ENCODE measurements at places on chromosomes 16 and 17. TPM values are rescaled to one million over a fixed set of nuclear protein-coding genes. Genes with fewer than 3 reads are reported as not detected.

- DNase-seq, result no peak
Observed at GRCh38 chr16:26614237-26614841, 452.4 kb upstream of the C16orf82 start.

DNA sequence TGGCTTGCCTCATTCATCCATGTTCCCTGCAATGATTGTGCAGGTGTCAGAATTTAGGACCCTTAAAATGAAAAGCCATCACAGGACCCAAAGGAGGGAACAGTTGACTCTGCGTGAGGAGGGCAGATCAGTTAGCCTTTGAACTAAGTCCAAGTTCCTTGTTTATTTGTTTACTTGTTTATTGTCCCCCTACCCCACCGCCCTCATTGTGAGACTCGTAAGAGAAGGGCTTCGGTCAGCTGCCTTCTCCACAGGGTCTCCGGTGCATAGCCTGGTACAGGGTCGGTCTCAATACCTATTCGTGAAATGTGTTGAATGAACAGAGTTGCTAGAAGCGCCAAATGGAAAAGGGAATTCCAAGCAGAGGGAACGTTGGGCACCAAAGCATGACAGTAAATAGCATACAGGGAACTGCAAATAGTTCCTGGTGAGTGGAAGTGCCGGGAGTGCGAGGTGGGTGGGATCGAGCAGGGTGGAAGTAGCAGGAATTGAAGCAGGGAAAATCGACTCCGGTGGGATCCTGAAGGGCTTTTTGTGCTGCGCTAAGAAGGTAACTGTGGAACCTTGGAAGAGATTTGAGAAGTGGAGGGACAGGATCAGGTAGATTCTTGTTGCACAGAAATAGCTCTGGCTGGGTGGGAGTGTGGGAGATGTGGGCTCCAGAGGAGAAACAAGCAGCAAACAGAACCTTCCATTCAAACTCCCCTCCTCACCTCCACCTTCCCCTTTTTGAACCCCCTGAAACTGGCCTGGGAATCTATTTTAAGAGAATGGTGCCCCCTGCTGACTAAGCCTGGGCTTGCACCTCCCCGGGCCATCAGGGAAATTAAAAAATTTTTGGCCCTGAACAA is 12.7 kb downstream of the SLC35B1 start:
- no peak for DNase-seq

GRCh38 chr16:48613061-48613957 is 3.3 kb upstream of the N4BP1 start:
- DNase-seq, result peak; percentile 72

DNA sequence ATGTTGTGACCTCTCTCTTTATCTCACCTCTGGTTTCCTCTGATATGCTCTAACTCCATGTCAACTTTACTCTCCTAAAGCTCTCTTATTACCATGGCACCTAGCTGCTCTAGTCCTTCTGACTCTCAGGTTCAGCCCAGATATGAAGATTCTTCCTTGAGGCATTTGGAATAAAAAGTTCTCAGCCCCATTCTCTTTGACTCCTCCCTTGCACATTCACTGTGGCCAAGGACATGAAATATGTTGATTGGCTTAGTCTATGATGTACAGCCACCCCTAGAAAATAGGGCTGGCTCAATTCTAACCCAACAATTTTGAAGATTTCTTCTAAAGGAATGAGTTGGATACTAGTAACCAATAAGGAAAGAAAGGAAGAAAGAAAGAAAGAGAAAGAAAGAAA is 20.8 kb upstream of the GAS7 start:
- no peak for DNase-seq

GRCh38 chr17:27531469-27531961 is 75.3 kb downstream of the KSR1 start:
- no peak for DNase-seq

DNA sequence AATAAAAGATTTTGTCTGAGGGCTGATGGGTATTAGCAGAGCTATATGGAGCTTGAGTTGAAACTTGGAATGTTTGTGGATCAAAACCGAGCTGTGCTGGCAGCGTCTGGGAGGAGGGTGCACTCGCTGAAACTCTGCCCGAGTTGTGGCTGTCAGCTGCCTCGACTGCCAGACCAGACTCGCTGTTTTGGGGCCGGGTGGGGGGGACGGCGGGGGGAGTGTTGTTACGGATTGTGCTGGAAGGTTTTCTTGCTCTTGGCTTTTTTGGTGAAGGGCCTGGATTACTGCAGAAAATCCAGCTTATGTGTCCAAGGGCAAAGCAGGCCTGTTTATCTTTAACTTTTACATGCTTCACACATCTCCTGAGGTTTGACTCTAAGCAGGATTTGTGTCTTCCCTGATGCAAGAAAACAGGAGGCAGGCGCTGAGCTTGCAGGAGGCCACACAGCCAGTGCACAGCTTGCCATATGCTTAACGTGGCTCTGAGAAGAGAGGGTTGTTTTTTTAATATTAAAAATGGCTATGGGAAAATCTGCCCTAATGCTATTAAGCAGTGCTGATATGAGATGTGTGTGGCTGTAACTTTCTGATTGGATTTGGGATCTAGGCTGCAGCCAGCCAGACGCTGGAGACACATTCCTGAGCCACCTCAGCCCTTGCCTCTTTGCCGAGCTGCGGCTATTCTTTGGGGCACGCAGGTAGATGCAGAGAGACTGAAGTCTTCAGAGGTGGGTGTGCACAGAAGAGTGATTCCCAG is 20.5 kb upstream of the RPTOR start:
- DNase-seq, result no peak

DNA sequence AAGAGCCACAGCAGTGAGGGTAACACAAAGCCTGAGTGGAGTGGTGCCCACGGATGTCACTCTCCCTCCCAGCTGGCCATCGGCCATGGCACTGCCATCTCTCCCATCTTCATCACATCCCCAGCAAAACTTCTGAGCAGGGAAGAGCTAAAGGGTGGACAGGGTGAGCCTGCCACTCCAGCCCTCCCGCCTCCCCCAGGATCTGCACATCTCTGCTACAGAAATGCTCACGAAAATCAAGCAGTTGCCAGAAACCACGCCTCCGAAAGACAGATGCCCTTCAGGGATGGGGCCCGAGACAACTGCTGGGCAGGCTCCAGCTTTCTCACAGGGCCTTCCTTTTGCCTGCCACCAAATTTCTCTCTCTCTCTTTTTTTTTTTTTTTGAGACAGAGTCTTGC is 3.6 kb downstream of the GRIN2C start:
- DNase-seq, result no peak

DNA sequence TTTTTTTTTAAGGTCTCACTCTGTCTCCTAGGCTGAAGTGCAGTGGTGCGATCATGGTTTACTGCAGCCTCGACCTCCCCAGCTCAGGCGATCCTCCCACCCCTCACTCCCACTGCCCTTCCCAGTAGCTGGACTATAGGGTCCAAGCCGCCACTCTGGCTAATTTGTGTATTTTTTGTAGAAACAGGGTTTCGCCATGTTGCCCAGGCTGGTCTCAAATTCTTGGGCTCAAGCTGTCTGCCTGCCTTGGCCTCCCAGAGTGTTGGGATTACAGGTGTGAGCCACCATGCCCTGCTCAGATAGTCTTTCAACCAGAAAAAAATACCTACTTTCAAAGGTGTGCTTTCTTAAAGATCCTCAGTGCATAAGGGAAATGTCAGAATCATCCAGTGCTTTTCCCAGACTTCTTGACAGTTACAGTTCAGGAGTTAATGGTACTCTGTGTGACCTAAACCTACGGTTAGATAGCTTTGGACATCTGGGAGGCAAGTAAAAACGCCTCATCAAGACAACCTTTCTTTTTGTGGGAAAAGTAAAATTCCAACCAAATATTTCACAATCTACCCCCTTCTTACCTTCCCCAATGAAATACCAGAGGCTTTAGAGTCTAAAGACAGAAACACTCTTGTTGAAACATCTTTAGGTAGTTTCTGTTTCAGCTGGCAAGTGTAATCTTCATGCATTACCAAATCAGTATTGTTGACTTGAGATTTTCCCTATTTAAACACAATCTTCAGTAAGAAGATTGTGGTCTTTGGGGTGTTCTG is 6.8 kb downstream of the RSPRY1 start:
- DNase-seq, result no peak

GRCh38 chr17:42386777-42387657 is 1.2 kb downstream of the STAT3 start:
- DNase-seq, result no peak

DNA sequence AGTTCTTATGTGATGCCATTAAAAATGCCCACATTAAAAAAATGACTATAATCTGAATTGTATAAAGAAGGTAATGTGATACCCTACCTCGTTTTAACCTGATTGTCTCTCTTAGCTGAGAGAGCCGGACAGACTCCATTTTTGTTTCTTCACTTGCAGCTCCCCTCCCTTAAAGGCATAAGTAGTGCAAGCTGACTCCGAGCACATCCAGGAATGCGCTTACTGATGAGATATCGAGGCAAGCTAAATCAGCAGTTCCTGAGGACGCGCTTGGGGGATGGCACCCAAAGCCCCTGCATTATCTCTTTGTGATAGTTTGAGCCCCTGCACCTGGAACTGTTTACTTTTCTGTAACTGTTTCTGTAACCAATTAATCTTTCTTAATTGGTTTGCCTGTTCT is 6.3 kb downstream of the KRT24 start:
- DNase-seq, result no peak

DNA sequence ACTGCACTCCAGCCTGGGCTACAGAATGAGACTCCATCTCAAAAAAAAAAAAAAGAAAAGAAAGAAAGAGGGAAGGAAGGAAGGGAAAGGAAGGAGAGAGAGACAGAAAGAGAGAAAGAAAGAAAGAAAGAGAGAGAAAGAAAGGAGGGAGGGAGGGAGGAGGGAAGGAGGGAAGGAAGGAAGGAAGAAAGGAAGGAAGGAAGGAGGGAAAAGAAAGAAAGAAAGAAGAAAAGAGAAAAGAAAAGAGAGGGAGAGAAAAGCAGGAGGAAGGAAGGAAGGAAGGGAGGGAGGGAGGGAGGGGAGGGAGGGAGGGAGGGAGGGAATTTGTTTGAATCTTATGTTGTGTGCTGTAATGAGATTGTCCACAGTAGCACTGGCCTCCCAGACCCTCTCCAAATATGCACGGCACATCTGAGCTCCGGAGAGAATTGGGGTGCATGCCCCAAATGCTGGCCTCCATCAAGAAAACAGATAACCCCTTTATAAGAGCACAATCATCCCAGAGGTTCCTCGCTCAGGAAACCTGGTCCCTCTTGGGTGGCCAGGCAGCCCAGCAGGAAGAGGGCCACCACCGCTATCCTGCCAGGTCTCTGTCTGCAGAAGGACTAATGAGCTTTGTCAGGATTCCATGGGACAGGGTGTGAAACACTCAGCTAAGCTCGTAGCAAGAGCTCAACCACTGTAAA is 8.8 kb upstream of the EIF1 start:
- no peak for DNase-seq

DNA sequence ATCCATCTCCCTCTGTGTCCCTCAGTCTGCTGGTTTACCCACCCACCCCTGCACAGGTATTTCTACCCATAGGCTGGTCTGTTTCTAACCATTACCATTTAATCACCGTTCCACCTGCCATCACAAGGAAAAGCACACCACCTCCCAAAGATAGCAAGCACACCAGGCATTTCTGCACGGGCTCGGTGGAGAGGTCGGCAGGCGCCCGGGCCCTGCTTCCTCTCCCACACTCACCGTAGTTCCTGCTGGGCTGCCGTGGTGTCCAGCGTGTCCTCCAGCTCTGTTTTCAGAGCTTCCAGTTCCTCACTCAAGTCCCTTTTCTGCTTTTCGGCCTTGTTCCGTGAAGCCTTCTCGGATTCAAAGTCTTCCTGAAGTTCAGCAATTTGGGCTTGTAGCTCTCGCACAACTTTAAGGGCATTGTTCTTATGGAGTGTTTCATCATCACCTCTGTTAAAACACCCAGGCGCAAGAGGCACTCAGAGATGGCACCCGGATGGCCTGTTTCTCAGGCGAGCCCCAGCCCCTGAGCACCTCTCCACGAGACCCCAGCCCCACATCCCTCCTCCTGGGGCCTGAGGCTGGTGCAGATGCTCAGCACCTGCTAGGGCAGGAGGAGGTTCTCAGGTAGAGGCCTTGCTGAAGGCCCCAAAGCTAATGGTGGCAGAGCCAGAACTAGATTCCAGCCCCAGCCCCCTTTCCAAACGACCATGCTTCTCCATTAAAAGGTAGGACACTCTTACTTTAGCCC is 69.0 kb downstream of the NDEL1 start:
- no peak for DNase-seq

GRCh38 chr17:3929181-3929580 is 12.9 kb upstream of the P2RX1 start:
- DNase-seq, result no peak

- DNase-seq, result no peak
Observed at GRCh38 chr17:66971264-66971663, 6.8 kb downstream of the CACNG4 start.

- DNase-seq, result no peak
Observed at GRCh38 chr16:57392694-57393093, 11.9 kb upstream of the CCL17 start.

- no peak for DNase-seq
Observed at GRCh38 chr17:66002812-66003211, 189.1 kb downstream of the CEP112 start.

- DNase-seq, result no peak
Observed at GRCh38 chr17:12104831-12105230, 84.2 kb downstream of the MAP2K4 start.

GRCh38 chr16:3098459-3099394 is at the start of gene ZSCAN10:
Gene ZSCAN10, minus strand, starts transcription at chr16:3099294. Its CDS starts 6,357 bp downstream, at chr16:3092937.
- DNase-seq, result no peak

DNA sequence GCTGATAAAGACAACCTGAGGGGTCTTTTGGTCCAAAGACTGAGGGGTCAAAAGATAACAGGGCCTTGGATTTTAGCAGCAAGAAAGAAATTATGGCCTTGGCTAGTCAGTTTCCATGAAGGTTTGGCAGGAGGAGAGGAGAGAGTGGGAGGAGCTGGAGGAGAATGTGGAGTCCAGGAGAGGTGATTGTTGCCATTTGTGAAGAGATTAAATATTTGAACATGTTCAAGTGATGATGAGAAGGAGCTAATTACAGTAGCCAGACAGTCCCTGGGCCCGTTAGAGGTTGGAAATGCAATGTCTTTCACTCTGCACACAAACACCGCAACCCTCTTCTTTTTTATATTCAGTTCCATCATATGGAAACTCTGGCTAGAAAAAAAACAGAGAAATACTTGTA is 68.6 kb downstream of the TNRC6C start:
- no peak for DNase-seq

- DNase-seq, result no peak
Observed at GRCh38 chr17:73463821-73464220, 152.0 kb upstream of the CDC42EP4 start.

The CCL1 gene
- not detected for polyA plus RNA-seq

The CACNA1H gene
- 2.1 TPM for polyA plus RNA-seq

The FAM83G gene
- polyA plus RNA-seq, result 6.1 TPM

The RNFT1 gene
- 16.4 TPM for polyA plus RNA-seq

The OR2C1 gene
- polyA plus RNA-seq, result 0.09 TPM

The C16orf54 gene
- not detected for polyA plus RNA-seq

The ZSCAN10 gene
- polyA plus RNA-seq, result not detected

The PIK3R6 gene
- polyA plus RNA-seq, result not detected

The CPNE7 gene
- polyA plus RNA-seq, result 7.5 TPM

Data from AG04450 (cell line).